ENCODE measurements at places on chromosomes 13 and 19.

- DNase-seq: no peak
Measured at GRCh38 chr13:24396821-24397220, 87.4 kb downstream of the C1QTNF9 start.

DNA sequence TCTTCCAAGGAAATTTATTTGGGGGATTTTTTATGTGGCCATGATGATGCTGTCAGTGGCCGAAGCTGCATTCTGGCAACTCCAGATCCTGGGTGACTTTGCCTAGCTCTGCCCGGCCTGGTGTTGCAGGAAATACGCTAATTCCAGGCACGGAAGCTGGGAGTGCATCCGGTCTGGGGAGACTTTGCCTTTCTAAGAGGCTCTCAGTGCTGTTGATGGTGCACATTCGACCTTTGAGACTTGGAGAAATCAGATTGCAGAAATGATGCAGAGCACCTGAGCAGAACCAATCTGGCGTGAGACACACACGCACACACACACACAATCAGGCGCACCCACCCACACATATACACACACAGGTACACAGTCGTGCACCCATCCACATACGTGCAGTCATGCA, 5.9 kb upstream of the TMEM255B start:
- no peak for DNase-seq

DNA sequence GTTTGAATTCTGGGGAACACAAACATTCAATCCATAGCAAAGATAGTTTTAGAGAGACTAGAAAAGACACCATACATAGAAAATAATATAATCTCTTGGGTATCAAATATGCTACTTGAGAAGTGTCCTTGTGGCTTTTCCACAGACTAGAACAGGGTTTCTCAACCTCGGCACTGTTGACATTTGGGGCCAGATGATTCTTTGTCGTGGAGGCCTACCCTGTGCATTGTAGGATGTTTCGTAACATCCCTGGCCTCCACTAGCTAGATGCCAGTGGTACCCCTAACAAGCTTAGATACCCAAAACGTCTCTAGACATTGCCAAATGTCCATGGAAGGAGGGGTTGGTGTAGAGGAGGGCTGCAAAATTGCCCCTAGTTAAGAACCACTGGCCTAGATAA, 2.2 kb upstream of the ESD start:
- no peak for DNase-seq

- DNase-seq: no peak
Measured at GRCh38 chr19:49663224-49663623, 2.4 kb downstream of the IRF3 start.

DNA sequence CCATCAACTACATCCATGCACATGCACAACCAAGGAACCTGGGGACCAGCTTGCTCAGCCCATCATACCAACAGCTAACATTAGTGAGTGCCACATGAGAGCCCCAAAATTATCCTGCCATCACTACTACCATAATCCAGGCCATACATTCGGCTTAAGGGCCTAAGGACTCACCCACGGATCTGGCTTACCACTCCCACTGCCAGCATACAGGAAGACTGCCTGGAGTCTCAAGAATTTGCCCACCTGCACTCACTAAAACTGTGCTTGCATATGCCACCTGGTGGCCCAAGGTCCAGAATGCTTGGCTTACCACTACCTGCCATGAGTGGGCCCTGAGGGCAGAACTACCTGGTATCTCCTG, 1562.9 kb upstream of the PRR20A start:
- DNase-seq: no peak

DNA sequence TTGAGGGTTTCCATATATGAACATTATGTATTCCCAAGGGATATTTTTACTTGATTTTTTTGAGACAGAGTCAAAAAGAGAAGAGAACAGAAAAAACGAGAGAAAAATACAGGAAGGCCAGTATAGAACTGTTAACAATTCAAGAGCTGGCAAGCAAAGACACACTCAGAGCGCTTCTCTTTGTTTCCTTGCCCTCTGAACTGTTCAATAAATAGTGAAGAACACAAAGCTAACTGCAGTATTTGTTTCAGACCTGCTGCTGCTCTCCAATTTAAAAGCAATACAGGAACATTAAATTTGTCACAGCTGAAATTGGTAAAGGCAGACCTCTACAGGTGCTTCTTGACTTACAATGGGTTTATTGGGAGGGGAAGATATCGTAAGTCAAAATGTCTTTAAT, 14.0 kb upstream of the NEK3 start:
- DNase-seq: no peak

- no peak for DNase-seq
Measured at GRCh38 chr13:45413826-45414307, 4.3 kb downstream of the SLC25A30 start.

DNA sequence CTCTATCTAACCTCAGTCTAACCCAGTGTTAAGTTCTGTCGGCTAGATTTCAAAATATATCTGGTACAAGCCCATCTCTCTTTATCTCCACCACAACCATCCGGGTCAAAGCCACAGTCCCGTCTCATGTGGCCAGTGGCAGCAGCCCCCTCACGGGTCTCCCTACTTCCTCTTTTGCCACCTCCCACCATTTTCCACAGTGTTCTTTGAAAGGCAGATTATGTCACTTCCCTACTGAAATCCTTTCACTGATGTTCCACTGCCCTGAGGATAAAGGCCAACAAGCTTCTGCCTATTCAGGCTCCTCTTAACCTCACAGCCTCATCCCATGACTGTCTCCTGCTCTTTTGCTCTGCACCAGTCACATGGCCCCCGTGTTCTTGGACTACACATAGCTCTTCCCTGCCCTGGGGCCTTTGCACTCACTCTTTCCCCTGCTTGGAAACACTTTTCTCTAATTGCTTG, 117.2 kb downstream of the UBL3 start:
- DNase-seq: no peak
